Chondrocyte (in vitro differentiated cells): ENCODE measurements at places on chromosomes 2 and 18. TPM values are rescaled to one million over a fixed set of nuclear protein-coding genes. Genes with fewer than 3 reads are reported as not detected.

- H3K4me3 ChIP-seq: no peak overlapping the region
- DNase-seq: no peak
- H3K27ac ChIP-seq: no peak overlapping the region
Observed at GRCh38 chr2:135999899-136000298, 14.5 kb upstream of the DARS1 start.

DNA sequence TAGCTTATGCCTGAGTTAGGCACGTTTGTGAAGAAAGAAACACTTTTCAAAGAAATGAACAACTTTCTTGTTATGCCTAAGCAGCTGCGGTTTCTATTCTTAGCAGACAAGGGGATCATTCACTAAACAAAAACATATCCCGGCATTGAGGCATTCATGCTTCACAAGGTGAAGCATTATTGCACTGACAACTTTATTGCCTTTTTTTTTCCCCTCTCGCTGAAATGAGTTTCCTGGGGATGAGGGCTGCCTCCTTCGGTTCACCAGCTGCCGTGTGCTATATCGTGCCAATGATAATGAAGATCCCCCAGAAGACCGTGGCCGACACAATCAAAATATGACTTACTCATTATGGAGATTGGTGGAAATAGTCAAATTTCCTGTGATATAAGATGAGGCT lies 288.2 kb upstream of the ST6GAL2 start:
- no peaks in the 10 kb centered on the region for H3K27me3 ChIP-seq
- peaks cover 8% of the 10 kb centered on the region for H3K4me1 ChIP-seq
- H3K36me3 ChIP-seq: no peaks in the 10 kb centered on the region

Gene EVX2
- total RNA-seq: not detected in 3 replicates

DNA sequence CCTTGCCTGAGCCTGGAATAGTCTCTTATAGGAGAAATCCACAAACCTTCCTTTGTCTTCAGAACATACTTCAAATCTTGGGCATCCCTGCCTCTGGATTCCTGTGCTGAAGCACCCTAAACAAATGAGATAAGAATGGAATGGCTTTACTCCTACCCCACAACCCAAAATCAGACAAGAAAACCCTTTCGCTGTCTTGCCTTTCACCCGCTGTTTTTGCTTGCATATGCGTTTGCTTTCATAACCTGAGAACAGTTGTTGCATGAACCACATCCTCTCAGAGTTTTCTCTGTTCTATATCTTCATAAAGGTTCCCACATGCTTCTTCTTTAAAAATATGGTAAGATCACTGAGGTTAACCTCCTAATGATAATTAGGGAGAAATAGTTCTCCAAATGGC lies 132.1 kb upstream of the MAP3K20 start:
- H3K4me3 ChIP-seq: no peak overlapping the region
- peaks cover 1% of the 10 kb centered on the region for H3K36me3 ChIP-seq
- H3K4me1 ChIP-seq: peaks cover 18% of the 10 kb centered on the region

- H3K27ac ChIP-seq: no peak overlapping the region
- H3K4me3 ChIP-seq: no peak overlapping the region
- H3K27me3 ChIP-seq: peaks cover 11% of the 10 kb centered on the region
- H3K36me3 ChIP-seq: no peaks in the 10 kb centered on the region
Observed at GRCh38 chr2:1492711-1493430, 79.6 kb downstream of the TPO start.

DNA sequence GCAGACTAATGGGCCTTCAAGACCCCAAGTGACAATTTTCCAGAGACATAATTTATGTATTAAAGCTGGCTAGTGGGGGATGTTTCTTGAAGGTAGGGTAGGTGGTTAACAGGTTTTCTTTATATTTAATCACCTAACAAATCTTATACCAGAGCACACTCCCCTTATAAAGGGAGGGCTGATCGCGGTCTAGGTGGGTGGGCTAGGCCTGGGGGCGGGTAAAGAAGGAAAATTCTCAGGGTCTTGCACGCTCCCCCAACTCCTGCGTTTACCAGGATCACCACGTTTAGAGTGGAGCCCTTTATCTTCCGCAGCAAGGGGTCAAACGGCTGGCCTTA lies 19.9 kb upstream of the CXXC1 start:
- no peak for DNase-seq
- no peak overlapping the region for H3K27ac ChIP-seq
- H3K36me3 ChIP-seq: no peaks in the 10 kb centered on the region
- peaks cover 29% of the 10 kb centered on the region for H3K27me3 ChIP-seq

DNA sequence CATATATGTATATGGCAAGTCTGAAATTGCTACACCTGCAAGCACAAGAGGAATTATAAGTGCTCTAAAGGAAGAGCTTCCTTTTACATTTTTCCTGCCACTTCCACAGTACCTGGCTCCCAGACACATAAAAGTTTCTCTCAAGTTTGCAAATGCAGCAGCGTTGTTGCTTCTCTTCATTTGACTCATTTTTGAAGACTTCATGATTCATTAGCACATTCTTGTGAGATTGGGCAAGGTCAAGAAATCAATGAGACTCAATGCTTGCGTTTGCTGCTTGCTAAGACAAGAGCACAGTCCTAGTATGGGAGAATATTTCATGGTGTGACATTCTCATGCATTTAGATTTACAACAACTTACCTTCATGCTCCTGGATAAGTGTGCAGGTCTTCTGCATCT lies 42.6 kb upstream of the PDCL3 start:
- H3K27me3 ChIP-seq: peaks cover 12% of the 10 kb centered on the region
- no peak overlapping the region for H3K27ac ChIP-seq
- H3K36me3 ChIP-seq: no peaks in the 10 kb centered on the region
- DNase-seq: no peak

Gene ERMN
- not detected in 3 replicates for total RNA-seq

GRCh38 chr2:201064797-201065329 lies 6.6 kb downstream of the HYCC2 start:
- no peak for DNase-seq
- no peaks in the 10 kb centered on the region for H3K27me3 ChIP-seq
- H3K4me3 ChIP-seq: no peak overlapping the region
- no peak overlapping the region for H3K27ac ChIP-seq
- peaks cover 31% of the 10 kb centered on the region for H3K4me1 ChIP-seq
- H3K36me3 ChIP-seq: no peaks in the 10 kb centered on the region
